Activated T-cell treated with anti-CD3 and anti-CD28 coated beads, Interleukin-2, amount 50 U/mL, for 72 hours (primary cell): ENCODE measurements at places on chromosomes 16 and 17. TPM values are rescaled to one million over a fixed set of nuclear protein-coding genes. Genes with fewer than 3 reads are reported as not detected.
A peak's percentile ranks its signal among the peaks of the same experiment; 100 is the strongest.

DNA sequence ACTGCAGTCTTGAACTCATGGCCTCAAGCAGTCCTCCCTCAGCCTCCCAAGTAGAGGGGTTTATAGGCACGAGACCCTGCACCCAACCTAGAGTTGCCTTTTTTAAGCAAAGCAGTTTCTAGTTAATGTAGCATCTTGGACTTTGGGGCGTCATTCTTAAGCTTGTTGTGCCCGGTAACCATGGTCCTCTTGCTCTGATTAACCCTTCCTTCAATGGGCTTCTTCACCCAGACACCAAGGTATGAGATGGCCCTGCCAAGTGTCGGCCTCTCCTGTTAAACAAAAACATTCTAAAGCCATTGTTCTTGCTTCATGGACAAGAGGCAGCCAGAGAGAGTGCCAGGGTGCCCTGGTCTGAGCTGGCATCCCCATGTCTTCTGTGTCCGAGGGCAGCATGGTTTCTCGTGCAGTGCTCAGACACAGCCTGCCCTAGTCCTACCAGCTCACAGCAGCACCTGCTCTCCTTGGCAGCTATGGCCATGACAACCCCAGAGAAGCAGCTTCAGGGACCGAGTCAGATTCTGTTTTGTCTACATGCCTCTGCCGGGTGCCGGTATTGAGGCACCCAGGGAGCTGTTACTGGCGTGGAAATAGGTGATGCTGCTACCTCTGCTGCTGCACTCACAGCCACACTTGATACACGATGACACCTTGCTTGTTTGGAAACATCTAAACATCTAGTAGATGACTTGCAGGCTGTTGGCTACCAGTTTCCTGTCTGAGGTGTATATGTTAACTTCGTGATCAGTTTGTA, 3.3 kb downstream of the RPL13 start:
- no peak for DNase-seq

DNA sequence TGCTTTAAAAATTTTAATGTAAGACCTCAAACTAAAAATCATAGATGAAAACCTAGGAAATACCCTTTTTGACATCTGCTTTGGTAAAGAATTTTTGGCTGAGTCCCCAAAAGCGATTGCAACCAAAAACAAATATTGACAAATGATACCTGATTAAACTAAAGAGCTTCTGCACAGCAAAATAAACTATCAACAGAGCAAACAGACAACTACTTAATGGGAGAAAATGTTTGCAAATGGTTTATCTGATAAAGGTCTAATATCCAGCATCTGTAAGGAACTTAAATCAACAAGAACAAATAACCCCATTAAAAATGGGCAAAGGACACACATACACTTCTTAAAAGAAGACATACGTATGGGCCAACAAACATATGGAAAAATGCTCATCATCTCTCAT, 242.5 kb downstream of the BCAS3 start:
- no peak for DNase-seq

- DNase-seq = no peak
These were observed 12.4 kb downstream of the SNTB2 start for GRCh38 chr16:69199382-69199781.

GRCh38 chr17:59669411-59669810, 37.8 kb downstream of the PTRH2 start:
- DNase-seq = no peak

- DNase-seq = no peak
These were observed 673.6 kb upstream of the CDH8 start for GRCh38 chr16:62709794-62710193.

DNA sequence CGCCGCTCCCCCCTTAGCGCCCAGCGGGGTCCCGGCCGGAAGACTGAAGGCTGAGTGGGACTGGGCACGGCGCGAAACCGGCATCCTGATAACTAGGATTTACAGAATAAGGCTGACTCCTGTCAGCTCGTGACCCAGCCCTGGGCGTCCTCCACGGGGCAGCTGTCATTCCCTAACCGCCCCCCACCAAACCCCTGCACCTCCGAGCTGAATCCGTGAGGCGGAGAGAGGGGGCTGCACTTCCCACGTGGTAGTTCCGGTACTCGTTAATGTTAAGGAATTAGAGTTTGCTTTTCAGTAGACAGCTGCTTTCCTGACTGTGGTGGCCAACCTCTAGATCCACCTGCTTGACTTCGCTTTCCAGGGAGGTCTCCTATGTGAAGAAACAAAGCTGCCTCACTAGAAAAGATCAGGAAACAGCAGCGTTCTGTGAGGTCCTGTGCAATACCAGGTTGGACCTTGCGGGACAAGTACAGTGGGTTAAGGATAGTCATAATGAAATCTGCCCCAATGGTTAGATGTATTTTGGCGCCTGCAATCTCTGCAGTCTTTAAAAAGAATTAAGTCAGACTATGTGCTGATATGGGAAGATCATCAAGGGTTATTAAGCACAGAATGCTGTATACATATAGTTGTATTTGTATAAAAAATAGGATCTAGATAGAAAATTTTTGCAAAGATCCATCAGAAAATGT, 1.1 kb upstream of the WBP2 start:
- DNase-seq = no peak

- DNase-seq = no peak
These were observed 199.5 kb downstream of the ZNF18 start for GRCh38 chr17:11797803-11798202.

DNA sequence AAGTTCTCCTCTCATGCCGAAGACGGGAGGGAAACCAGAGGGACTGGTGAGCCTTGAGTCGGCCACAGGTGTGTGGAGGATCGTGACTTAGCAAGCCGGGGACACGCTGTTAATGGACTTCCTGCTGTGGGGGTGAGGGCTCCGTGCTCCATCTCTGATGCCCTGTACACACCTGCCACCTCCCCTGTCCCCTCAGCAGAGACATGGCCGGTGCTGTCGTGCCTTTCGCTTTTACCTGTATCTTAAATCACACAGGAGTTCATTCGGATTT, 75.9 kb upstream of the ZNF750 start:
- no peak for DNase-seq

DNA sequence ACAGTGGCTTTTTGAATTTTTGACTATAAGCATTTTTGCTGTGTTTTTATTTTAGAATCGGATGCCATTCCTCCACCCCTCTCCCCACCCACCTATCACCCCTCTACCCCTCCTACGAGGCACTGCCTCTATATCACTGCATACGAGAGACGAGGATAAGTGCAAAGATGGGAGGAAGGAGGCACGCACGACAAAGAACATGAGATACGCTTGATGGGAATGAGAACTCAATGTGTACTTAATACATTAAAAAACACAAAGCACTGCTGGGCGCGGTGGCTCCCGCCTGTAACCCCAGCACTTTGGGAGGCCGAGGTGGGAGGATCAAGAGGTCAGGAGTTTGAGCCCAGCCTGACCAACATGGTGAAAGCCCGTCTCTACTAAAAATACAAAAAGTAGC, 8.8 kb upstream of the USP43 start:
- no peak for DNase-seq

DNA sequence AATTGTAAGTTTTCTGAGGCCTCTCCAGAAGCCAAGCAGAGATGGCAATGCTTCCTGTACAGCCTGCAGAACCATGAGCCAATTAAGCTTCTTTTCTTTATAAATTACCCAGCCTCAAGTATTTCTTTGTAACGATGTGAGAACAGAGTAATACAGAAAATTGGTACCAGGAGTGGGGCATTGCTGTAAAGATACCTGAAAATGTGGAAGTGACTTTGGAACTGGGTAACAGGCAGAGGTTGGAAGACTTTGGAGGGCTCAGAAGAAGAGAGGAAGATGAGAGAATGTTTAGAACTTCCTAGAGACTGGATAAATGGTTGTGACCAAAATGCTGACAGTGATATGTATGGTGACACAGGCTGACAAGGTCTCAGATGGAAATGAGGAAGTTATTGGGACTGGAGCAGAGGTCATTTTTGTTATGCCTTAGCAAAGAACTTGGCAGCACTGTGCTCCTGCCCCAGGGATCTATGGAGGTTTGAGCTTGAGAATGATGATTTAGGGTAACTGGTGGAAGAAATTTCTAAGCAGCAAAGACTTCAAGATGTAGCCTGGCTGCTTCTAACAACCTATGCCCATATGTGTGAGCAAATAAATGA, 23.1 kb downstream of the PRDM7 start:
- DNase-seq = no peak

- no peak for DNase-seq
These were observed 2.7 kb downstream of the ASGR2 start for GRCh38 chr17:7111784-7112509.

Gene TMIGD1
- not detected for total RNA-seq

DNA sequence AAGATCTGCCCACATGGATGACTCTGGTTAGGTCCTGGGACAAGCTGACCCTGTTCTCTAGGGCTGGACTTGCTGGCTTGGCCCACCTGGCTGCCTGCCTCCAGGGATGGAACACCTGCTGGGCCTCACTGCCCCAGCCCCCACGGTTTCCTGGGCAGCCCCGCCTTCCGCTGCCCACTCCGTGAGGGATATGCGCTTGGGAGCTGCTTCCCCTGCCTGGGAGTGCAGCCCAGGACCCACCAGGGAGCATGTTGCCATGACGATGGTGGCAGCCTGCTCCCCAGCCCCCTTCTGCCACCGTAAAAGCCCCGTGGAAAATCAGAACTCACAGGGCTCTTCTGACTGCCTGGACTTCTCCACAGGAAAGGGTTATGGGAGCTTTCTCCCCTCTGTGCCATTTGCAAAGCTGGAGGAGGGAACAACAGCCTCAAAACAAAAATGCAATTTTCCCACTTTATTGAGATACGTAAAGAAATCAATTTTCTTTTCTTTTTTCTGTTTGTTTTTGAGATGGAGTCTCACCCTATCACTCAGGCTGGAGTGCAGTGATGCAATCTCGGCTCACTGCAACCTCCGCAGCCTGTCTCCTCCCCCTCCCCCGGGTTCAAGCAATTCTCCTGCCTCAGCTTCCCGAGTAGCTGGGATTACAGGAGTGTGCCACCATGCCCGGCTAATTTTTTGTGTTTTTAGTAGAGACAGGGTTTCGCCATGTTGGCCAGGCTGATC, 18.0 kb upstream of the GAS7 start:
- no peak for DNase-seq

DNA sequence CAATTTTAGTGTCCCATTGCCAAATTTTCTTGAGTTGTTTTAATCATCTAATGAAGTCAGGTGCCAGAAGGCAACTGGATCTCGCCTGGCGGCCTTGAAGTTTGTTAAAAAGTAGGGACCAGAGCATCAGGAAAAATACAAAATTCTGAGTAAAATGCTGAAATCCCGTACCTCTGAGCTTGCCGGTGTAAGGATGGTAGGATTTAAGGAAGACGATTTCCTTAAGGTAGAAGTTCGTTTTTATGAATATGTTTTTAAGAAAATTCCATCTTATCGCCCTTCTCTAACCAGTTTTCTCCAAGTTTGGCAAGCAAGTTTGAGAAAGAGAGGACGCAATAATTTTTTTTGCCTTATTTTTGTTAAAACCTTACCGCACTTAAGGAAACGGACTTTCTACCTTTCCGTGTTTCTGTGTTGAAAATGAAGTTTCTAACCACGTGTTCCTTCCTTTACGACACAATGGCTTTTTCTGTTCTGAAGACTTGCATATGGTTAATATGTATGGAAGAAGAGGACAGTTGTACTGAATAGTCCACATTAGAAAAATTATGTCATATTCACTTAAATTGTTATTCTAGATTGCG, 748 bp downstream of the ATF7IP2 start:
- DNase-seq = no peak

- DNase-seq = no peak
These were observed 153.7 kb upstream of the KCNJ18 start for GRCh38 chr17:21538615-21539014.

- DNase-seq = peak; percentile 83
These were observed at the start of gene CCDC40 for GRCh38 chr17:80035937-80036714. Gene CCDC40, plus strand, starts transcription at chr17:80036642. Its CDS starts 21 bp downstream, at chr17:80036663.

DNA sequence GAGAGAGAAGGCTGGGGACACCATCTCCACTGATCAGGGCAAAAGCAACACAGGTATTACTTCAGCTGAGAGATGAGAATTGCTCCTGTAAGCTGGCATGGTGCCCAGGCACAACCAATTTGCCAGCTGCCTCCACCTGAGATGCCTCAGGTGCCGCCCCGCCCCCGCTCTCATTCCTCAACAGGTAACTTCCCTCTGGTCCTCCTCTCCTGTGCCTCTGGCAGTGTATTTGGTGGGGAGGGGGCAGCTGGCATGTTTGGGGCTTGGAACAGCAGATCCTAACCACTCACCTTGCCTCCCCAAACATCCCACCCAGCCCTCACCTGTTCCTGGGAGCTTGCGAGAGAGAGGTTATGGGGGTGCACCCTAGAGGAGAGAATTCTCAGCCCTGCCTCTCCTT, 2.9 kb upstream of the SRCIN1 start:
- no peak for DNase-seq

- no peak for DNase-seq
These were observed 116.6 kb downstream of the XYLT1 start for GRCh38 chr16:17354141-17354601.

- no peak for DNase-seq
These were observed 20.2 kb downstream of the ABR start for GRCh38 chr17:1159431-1160180.

GRCh38 chr16:82357237-82357636, 187.2 kb upstream of the MPHOSPH6 start:
- DNase-seq = no peak

- DNase-seq = peak; percentile 50
These were observed 2.7 kb downstream of the NUFIP2 start for GRCh38 chr17:29291163-29291752.

Gene CCR7
- total RNA-seq = 371 TPM

Gene SPNS2
- 1.3 TPM for total RNA-seq

Gene SERPINF2
- 0.89 TPM for total RNA-seq

GRCh38 chr16:2848933-2849725, 8.8 kb downstream of the PRSS22 start:
- no peak for DNase-seq

GRCh38 chr17:36778448-36778847, 158.8 kb upstream of the LHX1 start:
- DNase-seq = no peak

DNA sequence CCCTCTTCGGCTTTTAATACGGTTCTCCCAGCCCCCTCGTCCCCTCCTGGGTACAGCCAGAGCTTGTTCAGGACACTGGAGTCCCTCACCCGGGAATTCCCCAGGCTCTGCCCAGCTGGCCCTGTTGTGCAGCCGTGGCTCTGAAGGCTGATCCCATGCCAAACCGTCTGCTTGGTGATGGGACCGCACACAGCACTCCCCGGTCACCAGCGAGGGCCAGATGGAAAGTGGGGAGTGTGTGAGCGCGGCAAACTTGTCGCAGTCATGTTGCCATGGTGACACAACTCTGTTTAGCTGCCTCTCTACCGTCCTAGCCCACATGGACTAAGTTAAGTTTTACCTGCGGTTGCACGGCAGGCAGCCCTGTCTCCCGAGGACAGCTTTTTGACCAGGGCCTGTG, 107.9 kb downstream of the RAP1GAP2 start:
- no peak for DNase-seq

- no peak for DNase-seq
These were observed 5.9 kb upstream of the METTL16 start for GRCh38 chr17:2517539-2517938.
